ENCODE measurements at places on chromosomes 4 and X.

- DNase-seq, result no peak
Observed at GRCh38 chrX:109511113-109511512, 25.5 kb upstream of the NXT2 start.

- DNase-seq, result no peak
Observed at GRCh38 chr4:173135241-173135847, 33.3 kb upstream of the GALNT7 start.

- DNase-seq, result no peak
Observed at GRCh38 chr4:69833251-69833650, 26.7 kb downstream of the SULT1E1 start.

GRCh38 chrX:101415180-101416145, 7.4 kb downstream of the HNRNPH2 start:
- peak; percentile 65 for DNase-seq

DNA sequence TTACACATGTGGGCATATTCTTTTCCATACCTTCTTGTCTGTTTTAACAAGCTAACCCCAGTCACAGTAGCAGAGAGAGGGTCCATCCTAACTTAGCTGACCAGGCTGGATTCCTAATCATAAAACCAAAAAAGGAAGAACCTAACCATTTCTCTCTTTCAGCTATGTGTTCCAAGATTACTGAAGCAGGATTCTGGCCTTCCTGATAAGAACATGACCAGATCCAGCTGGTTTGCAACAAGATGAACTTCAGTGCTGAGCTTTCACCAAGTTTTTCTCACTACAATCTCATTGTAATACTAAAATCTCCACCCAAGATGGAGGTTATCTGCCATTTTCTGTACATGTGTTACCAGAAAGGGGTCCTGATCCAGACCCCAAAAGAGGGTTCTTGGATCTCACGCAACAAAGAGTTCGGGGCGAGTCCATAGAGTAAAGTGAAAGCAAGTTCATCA, 20.4 kb upstream of the UBA6 start:
- DNase-seq, result no peak

- DNase-seq, result no peak
Observed at GRCh38 chrX:52359614-52360232, 9.1 kb upstream of the XAGE2 start.

DNA sequence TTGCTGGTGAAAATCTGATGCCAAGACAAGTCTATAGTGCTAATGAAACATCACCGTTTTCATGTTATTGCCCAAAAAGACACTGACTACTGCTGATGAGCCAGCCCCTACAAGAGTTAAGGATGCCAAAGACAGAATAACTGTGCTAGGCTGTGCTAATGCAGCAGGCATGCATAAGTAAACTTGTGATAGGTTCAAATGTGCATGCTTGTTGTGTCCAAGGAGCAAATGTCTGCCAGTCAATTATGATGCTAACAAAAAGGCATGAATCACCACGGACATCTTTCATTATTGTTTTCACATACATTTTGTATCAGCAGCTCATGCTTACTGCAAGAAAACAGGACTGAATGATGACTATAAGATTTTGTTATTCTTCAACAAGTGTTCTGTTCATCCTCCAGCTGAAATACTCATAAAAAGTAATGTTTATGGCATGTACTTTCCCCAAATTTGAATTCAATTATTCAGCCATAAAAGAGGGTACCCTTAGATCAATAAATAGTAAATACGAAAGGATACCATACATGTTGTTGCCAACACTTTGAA, 306.9 kb upstream of the ARSJ start:
- no peak for DNase-seq
